Head of caudate nucleus (tissue), 42 donors: ENCODE measurements at places on chromosomes 5 and 9.

DNA sequence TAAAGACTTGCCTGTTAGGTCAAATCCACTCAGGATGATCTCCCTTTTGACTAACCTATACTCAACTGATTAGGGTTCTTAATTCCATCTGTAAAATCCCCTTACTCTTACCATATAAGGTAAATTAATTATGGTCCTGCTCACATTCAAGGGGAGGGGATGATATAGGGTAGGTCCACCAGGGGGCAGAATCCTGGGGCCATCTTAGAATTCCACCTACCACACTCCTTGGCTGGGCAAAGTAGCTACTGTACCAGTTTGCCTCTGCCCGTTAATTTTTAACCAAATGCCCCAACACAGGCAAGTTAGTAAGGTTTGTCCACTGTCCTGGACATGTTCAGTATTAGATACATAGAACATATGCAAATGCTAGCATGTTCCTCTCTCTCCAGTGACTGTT lies 262.4 kb downstream of the SEMA5A start:
- no peak for DNase-seq

- no peak for DNase-seq
These were observed 485.3 kb upstream of the DMAC1 start for GRCh38 chr9:8284884-8285283.

- no peak for DNase-seq
These were observed 8.1 kb upstream of the ROR2 start for GRCh38 chr9:91958174-91958573.

DNA sequence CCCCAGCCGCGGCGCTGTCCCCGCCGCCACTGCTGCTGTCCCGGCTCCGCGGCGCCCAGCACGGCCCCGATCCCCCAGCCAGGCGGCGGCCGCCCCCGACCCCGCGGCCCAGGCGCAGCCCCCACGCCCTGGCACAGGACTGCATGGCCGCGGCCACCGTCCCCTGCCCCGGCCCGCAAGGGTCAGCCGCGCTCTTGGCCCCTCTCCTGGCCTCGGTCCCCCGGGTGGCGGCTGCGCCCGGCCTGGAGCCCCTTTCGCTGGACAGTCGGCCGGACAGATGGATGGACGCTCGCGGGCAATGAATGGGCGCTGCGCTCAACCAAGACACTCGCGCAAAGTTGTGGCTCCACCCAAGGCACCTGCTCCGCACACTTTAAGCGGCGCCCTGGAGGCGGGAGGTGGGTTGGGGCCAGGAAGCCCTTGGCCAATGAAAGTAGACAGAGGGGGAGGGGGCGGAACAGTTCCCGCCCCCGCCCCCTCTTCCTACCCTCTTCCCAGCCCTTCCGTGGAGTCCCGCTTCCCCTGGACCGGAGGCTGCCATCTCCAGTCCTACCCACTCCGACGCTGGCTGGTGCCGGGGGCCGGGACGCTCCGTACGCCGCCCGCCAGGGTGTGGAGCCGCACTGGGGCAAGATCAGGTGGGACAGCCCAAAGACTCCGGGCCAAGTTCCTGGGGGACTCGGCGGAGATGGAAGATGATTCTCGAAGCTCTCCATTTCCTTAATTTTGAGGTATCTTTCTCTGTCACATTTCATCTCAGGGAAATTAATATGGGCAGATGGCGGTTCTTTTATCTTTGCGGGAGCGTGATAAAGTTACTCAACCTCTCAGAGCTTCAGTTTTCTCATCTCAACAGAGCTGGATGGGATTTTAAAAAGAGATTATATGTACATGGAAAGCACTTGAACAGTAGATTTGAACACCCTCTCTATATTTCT lies at the start of gene GLDC:
GLDC (minus strand) TSS at position 375 of the 938 bp plus-strand sequence; CDS start at position 145, 230 bp downstream.
- peak; percentile 58 for DNase-seq

DNA sequence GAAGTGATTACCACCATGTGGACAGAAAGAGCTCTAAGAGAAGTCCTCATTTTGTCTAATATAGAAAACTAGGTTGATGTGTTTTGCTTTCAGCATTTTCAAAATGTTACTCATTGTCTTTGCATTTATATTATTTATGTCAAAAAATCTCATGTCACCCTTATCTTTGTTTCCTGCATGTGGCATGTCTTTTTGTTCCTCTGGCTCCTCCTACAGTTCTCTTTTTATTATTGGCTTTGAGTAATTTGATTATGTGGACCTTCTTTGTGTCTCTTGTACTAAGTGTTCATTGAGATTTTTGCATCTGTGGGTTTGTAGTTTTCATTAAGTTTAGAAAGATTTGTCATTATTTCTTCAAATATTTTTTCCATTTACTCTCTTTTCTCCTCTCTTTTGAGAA lies 58.8 kb downstream of the GNG10 start:
- DNase-seq, result no peak

GRCh38 chr9:69943148-69943806 lies 100.4 kb upstream of the MAMDC2 start:
- no peak for DNase-seq

DNA sequence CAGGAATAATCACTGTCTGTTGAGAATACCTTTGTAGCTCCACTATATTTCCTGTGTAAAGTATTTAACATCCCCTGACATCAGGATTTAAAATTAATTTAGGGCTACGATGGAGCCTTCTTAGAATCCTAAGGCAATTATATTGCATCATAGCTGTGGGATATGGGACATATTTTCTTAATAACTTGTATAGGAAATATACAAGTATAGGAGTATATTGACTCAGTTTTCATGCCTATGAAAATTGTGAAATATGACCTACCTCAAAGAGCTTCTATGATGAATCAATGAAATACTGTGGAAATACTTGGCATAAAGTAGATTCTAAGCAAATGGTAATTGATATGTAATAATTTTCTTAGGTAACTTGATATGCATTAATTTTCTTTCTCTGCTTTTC lies 221.0 kb upstream of the KLF4 start:
- no peak for DNase-seq

GRCh38 chr5:59587489-59588337 lies 305.8 kb downstream of the PDE4D start:
- peak; percentile 86 for DNase-seq

DNA sequence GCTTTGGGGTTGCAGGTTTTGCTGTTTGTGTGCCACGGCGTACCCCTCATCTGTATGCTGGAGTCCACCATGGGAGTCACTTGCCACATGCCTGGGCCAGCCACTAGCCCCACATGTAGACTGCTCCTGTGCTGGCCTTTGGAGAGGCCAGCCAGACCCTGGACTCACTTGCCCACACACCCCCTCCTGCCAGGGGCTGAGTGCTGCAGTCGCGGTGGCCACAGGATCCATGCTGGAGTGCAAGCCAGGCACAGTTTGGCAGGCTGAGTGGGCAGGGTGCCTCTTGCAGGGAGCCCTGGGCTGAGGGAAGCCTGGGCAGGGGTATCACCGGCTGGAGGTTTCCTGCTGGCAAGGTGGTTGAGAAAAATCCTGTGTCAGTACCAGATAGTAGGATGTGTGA lies 25.6 kb upstream of the GCNT1 start:
- DNase-seq, result no peak

- DNase-seq, result peak; percentile 55
These were observed 586 bp downstream of the HMGXB3 start for GRCh38 chr5:150000990-150001659.

GRCh38 chr9:131011274-131012022 lies 2.5 kb downstream of the LAMC3 start:
- DNase-seq, result no peak

DNA sequence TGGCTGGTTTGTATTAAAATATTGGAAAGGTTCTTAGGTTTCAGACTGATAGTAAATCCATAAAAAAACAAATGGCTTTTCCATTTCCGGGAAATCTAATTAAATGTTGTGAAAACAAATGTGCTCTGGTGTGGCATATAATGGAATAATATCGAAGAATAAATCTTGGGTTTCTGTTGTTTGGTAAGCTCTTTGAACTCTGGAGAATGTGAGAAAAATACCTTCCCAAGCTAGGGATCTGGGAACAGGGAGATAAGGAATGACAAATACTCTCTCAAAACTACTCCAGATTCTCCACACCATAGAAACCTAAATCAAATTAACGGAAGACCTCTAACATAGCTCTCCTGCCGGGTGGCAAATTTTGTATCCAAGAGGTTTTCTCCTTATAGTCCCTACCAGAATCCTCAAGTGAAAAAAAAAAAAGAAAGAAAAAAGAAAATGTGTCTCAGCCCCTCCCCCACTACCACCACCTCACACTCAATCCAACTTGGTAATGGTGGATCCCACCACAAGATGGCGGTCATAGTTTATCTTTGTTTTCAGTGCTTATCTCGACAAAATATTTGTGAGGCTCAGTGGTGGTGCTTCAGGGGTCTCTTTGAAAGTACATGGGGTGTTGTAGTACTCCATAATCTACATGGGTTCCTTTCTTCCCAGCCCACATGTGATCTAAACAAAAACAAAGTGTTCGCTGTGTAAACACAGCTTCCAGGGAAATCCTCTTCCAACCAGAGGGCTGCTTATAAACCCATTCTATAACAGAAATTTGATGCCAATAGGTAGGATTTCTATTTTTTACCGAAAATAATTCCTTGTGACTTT lies 54.5 kb upstream of the FST start:
- no peak for DNase-seq

- DNase-seq, result no peak
These were observed 70.1 kb upstream of the PANK3 start for GRCh38 chr5:168649306-168649705.

- peak; percentile 71 for DNase-seq
These were observed at the start of gene MAP3K1 for GRCh38 chr5:56814963-56815657. Gene MAP3K1, plus strand, starts transcription at chr5:56815549. Its CDS starts 25 bp downstream, at chr5:56815574.

DNA sequence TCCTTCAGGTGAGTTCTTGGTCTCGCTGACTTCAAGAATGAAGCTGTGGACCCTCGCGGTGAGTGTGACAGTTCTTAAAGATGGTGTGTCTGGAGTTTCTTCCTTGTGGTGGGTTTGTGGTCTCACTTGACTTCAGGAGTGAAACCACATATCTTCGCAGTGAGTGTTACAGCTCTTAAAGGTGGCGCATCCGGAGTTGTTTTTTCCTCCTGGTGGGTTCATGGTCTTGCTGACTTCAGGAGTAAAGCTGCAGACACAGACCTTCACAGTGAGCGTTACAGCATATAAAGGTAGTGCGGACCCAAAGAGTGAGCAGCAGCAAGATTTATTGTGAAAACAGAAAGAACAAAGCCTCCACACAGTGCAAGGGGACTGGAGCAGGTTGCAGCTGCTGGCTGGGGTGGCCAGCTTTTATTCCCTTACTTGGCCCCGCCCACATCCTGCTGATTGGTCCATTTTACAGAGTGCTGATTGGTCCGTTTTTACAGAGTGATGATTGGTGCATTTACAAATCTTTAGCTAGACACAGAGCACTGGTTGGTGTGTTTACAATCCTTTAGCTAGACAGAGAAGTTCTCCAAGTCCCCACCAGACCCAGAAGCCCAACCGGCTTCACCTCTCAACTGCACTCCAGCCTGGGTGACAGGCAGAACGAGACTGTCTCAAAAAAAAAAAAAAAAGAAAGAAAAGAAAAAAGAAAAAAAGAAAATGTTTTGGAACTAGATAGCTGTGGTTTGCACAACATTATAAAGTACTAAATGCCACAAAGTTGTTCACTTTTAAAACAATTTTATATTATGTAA lies 9.1 kb upstream of the ERMP1 start:
- DNase-seq, result no peak

DNA sequence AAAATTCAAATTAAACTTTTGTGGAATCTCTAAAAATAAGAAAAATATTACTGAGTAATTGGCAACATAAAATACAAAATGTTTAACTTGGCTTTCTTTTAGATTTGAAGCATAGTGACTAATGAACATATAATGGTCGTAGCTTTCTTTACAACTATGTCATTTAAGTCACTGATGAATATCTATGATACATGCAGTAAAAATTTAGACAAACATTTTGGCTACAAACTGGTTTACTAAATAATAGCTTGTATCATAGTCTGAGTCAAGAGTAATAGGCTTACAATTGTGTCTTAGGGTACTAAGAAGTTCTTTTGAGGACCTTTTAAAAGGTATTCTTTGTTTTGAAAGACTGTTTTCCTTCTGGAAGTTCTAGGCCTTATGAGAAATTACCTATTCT lies 2.0 kb upstream of the APC start:
- DNase-seq, result no peak

- no peak for DNase-seq
These were observed 312.6 kb upstream of the KIF2A start for GRCh38 chr5:61993295-61993927.
